ENCODE measurements at places on chromosomes 3 and 15.

- no peak for DNase-seq
Measured at GRCh38 chr15:92938387-92938786, 38.3 kb downstream of the CHD2 start.

DNA sequence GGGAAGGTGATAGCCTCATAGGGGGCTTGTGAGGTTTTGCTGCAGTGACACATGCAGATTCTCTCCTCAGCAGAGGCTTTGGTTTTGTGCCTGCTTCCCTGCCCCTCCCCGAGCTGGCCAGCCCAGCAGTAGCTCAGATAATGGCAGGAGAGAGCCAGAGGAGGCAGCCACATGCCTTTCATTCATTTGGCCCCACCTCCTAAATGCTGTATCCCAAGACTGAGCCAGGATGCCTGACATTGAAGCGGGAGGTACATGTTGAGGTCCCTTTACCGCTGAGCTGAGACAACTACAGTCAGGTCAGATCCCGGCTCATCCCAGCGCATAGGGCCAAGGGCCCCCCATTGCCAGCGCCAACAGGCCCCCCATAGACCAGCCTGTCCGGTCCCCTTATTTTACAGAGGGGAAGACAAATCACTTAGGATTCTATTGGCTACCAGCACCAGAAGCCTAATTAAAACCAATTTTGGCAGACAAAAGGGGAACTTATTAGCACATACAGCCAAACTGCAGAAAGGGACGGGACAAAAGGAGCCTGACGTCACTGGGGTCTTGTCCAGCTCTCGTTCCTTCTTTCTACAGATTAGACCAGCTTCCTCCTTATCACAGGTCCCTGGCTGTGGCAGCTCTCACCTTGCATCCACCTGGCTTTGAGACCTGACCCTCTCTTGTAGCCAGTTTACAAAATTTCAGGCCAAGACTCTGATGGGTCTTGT, 12.1 kb upstream of the POLG start:
- DNase-seq = no peak

DNA sequence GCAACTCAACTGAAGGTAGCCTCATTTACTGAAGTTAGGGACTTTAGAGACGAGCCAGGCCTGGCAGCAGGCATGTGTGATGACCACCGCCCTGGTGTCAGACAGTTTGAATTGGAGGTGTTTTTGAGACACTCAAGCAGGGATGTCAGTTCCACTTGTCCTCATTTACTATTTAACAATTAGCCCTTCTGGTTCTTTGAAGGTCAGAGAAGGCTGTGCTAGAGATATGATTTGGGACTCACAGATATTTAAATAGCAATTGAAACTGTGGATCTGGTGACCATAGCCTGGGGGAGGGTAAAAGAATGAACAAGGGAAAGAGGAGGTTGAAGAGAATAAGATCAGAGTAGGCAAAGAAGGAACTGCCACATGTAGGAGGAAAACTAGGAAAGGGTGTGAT, 74.6 kb downstream of the REC114 start:
- DNase-seq = no peak

DNA sequence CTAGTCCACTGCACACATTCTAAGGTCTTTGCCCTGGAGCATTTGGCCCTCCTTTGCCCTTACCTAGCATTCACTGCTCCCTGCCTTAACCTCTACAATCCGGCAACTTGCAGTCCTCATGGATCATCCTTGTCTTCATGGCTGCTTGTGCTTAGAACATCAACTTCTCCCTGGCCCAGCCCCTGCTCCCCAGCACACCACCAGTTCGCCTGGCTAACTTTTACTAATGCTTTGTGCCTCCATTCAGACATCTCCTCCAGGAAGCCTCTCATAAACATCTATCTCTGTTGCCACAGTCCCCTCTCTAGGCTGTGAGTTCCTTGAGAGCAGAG, 57.1 kb downstream of the AAGAB start:
- DNase-seq = no peak

- DNase-seq = no peak
Measured at GRCh38 chr3:5498981-5499380, 311.5 kb downstream of the EDEM1 start.

DNA sequence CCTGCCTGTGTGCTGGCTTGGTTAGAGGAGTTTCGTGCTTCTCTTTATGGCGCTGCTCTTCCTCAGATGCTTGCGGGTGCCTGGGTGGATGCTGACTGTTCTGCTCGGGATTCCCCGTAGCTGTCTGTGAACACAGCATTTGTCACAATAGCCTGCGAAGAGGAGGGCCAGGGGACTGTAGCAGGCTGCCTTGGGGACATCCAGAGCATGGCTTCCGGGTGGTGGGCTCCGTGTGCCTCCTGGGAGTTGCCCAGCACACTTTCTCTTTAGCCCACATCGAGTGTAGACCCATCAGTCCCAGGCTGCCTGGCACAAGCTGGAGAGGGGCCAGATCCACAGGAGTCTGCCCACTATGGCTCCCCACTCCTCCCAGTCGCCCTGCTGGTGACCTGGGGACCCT, 22.4 kb downstream of the LRRK1 start:
- DNase-seq = no peak

DNA sequence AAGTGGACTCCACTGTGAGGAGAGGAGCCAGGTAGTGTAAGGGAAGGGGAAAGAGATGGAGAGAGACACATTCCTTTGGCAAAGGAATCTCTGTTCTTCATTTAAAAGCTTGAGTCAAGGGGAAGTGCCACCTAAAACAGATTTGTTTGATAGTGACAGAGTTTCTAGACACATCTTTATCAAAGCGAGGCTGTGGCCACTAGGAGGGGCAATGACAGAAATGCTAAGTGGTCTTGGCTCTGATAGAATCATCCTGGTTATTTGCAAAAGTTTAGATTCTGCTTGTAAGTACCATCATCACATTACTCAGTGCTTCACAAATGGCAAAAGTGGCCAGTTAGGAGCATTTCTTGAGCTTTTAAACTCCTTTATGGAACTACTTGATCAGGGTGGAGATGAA, 261.4 kb downstream of the CNTN3 start:
- no peak for DNase-seq

DNA sequence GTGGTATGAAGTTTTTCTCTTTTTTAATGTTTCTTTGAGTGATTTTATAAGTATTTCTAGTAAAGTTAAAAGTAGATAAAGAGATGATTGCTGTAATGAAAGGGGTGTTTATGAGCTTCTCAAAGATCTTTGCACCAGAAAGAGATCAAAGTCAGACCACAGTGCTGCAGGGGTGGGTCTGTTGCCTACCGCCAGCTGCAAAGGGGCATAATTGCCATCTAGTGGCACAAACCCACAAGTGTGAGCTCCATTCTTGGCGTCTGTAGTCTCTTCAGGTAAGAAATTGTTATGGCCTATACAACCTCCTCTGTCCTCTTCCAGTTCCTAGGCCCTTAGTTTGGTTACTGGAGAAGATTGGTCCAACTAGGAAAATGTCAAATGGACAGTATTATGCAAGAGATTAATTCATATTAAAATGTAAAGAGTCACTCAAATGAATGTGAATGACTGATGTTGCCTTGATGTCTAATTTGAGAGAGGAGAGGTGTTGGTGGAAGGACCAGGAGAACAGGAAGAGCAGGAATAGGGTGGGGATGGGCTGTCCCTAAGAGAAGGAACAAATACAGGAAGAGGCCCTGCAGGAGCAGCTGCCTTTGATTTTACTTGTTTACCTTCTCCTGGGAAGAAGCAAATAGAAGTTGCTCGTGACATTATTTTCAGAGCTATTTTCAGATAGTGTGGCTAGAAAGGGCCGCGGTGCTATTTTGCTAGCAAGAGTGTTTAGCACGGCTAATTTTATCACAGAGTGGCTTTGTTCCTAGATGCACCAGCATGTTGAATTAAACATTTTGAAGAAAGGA, 53.0 kb upstream of the GSK3B start:
- DNase-seq = no peak

DNA sequence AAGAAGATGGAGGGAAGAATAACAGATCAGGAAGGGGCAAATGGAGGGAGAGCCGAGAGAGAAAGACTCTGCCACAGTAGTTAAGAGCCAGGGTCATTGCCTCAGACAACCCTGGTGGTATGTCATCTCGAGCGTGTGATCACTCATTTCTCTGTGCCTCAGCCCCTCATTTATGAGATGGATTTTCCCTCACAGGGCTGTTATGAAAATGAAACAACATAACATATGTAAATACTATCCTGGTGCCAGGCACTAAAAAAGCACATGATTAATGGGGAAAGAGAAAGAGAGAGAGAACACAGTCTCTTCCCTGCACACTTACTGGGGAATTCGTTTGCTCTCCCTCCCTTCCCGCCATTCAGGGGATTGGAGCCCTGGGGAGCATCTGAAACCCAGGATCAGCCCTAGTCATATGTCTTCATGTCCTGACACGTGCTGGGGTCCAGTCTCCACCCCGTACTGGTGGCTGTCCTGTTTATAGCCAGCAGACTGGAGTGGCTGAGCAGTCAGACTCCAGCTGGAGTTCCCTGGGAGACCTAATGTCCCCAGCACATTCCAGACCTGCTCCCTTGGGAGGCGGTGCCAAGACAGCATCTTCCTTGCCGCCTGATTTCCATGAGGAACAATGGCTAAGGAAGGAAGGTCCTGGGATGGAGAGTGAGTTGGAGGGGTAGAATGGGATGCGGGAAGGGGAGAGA, 14.7 kb upstream of the AMOTL2 start:
- DNase-seq = no peak

DNA sequence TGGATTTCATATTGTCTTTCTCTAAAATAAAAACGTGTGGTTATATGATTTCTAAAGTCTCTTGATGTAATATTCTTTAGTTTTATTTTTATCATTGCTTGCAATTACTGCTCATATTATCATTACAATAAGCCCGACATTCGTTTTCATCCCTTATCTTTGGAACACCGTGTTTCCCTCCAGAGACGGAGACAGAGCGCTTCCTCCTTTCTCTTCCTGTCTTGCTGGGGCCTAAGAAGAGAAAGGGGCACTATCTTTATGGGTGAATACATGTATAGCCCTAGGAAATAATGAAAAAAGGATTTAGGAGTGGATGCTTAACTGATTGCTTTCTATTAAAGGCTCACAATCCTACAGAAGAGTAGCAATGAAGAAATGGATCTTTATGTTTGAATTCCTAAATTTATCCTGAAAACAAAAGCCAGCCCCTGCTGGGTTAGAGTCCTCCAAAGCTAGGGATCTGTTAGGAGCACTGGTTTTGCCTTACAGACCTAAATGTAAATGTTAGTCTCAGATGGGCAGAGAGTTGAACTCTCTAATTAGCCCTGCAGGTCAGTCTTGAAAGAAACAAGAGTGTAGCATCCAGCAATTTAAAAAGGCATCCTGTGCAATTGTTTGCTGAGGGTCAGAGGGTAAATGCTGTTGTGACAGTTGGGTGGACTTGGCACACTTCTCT, 145.1 kb downstream of the TP63 start:
- DNase-seq = no peak

- DNase-seq = no peak
Measured at GRCh38 chr3:100600181-100601042, 9.0 kb upstream of the ADGRG7 start.

- no peak for DNase-seq
Measured at GRCh38 chr3:41611008-41611407, 350.9 kb downstream of the ULK4 start.

DNA sequence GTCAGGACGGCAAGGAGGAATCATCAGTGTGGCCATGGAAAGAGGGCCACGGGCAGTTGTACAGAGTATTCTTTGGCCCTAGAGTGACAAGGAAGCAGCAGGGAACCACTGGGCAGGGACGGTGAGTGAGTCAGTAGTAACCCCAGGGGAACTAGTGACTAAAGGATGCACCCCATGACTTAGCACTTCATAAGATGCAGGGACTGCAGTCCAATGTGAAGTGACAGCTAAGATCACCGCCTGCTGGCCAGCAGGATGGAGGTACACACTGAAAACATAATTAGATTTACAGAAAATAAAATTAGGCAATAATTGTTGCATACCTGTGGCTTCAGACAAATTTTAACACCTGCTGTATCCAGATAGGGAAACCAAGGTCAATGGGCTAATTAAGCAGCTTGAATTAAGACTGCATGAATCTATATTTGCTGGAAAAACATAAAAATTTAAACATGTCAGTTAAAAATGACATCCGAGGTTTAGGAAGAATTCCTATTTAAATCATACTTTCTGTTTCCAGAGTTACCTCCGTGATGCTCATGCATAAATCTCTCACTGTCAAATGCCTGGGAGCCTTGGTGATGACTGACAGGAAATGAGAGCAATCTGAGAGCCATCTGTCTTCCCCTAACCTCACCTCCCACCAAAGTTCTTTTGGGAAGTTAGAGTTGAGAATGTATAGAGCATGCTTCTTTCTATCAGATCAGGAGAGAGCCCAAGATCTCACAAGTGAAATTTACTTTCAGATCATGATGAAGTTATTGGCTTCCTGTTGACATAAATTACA, 56.5 kb downstream of the DCLK3 start:
- DNase-seq = no peak

DNA sequence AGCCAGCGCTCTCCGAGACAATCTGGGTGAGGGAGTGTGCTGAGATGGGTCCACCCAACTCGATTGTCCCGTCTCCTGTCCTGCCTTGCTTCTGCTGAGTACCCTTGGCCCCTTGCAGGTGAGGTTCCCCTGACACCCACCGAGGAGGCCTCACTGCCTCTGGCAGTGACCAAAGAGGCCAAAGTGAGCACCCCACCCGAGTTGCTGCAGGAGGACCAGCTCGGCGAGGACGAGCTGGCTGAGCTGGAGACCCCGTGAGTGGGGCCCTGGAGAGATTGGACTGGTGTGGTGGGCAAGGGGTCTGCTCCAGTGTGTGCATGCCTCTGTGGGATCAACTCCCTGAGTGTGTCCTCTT, 23.6 kb downstream of the NBEAL2 start:
- no peak for DNase-seq

DNA sequence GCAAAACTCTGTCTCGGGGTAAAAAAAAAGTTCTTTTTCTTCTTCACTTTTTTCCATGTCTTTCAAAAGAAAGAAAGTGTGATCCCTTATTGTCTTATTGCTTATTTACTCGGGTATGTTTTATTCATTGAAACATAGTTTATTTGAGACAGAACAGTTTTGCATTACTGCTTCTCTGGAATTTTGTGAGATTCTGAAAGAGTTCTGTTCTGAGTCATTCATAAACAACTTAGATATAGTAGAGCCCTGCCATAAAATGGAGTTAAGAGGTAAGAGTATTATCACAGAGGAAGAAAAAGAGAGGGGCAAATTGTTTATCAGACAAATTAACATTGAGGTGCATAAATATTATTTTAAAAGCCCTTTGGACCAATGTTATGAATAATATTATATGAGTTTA, 522.2 kb downstream of the ROBO2 start:
- no peak for DNase-seq

- DNase-seq = no peak
Measured at GRCh38 chr3:130688697-130689470, 57.7 kb downstream of the PIK3R4 start.

DNA sequence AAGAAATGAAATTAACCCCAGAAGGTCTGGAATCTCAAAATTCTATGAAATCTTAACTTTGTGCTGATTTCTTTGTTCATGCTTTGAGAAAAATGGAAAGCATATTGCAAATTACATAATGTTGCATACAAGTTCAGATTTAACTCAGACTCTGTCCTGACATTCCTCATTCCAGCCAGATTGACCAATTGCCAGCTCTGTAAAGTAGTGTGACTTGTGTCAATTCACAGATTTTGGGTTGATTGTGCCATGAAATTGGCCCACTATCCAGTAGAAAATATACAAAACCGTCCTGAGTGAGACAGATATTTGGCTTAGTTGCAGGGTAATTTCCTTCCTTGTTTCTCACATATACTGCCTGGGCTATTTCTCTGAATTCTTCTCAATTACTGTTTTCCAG, 1312.6 kb downstream of the ROBO1 start:
- DNase-seq = no peak

- no peak for DNase-seq
Measured at GRCh38 chr3:52032702-52033408, 23.5 kb downstream of the DUSP7 start.
